ENCODE measurements at places on chromosomes 6 and 20.

GRCh38 chr6:117976030-117976651 lies 69.1 kb downstream of the SLC35F1 start:
- DNase-seq = peak; percentile 70

- DNase-seq = no peak
These were observed 6.7 kb downstream of the TSHZ2 start for GRCh38 chr20:52978851-52979250.

- no peak for DNase-seq
These were observed 274.1 kb upstream of the CITED2 start for GRCh38 chr6:139648430-139649000.

DNA sequence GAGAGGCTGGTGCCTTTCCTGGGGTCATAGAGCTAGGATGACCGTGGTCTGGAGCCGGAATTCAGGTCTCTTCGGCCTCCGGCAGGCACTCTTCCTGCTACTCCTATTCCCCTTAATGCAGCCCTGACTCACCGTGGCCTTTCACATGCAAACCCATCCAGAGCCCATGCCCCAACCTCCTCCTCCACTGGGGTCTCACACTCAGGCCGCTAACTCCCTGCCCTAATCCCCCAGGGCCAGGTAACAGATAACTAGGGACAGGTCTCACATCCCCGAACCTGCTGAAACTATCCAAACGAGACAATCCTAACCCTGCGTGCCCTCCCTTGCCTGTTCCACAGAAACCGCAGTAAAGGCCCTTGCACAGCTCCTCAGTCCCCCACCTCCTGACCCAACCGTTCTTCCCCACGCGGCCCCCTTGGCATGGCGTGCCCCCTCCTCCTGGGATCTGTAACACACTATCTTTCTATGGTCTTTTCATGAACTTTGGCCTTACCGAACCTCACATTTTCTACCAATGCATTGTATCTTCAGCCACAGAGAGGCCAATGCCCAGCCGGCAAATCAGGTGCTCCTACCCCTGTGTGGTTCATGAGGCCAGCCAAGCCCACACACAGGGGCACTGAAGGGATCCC lies 245.4 kb upstream of the EXOC2 start:
- no peak for DNase-seq

DNA sequence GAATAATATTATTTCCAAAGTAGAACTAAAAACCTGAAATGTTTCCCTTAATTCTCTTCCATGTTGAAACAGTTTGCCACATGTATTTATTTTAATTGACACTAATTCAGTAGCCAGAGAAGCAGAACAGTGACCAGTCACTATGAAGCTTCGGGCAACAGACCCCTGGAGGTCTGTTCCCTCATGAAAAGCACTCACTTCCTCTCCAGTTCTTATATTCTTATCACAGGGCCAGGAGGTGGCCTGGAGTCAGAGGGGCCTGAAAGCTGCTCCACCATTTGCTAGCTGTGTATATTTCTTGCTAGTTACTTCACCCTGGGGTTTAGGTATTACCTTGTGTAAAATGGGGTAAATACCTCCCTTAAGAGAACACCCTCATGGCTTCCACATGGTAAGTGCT lies 49.1 kb downstream of the MAP7 start:
- no peak for DNase-seq

DNA sequence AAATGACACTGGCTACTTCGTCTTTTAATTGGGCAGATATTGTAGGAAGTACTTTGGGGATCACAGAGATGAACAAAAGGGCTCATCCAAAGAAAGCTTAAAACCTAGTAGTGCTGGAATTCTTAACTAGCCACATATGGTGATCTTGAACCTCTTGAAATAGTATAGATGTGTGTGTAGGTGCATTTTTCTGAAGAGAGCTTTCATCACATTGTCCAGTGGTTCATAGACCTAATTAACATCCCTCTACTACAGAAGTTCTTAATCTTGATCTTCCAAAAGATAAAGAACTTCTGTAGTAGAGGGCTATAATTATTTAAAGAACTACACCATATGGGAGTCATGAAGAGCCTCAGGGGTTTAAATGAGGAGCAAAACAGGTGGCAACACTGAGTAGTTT lies 2.3 kb upstream of the PRIM2 start:
- DNase-seq = no peak

DNA sequence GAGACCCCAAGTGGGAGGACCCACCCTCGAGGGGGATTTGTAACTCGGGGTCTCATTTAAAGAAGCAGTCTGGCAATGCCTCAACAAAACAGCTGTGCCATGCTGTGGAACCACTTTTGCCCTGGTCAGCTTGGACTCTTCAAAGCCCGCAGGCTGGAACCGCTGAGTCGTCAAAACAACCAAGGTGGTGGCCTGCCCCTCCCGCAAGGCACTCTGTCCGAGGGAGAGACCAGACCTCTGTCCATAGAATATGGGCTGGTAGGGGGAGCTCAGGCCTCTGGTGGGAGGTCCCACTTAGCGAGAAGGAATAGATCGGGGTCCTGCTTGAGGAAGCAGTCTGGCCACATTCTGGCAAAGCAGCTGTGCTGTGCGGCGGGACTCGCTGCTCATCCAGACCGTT lies 208.1 kb downstream of the BCKDHB start:
- no peak for DNase-seq

DNA sequence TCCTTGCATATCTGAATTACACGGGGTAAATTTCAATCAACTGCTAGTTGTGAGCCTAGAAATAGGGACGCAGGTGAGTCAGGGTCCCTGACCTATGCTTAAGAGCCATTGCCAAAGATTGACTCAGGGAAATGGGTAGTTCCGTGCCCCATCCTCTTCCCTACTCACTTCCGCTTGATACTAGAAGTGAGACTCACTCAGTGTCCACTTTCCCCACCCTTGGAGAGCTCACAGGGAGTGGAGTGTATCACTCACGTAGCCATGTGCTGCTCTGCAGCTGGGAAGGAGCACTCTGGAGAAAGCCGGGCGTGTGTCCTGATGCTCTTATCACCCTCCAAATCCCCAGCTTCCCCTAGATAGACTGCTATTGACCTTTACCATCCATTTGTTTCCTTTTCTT lies 543 bp upstream of the MUC22 start:
- DNase-seq = no peak

DNA sequence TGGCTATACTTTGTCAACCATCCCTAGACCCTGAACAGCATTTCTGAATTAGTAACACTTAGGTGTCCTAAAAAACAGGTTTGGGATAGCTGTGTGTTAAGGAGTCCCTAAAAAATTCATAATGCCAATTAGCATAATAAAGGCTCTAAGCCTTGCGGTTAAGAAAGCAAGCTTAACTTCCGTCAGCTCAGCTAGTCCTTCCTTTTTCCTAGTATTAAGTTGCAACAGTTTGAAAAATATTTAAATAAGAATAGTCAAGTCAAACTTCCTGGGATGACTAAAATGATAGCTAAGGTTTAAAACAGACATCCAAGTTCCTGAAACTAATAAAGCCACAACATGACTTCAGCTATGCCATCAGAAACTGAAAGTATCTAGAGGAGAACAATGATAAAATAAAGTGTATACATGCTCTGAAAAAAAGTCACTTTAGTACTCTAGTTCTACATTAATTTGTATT lies 3.5 kb downstream of the AKIRIN2 start:
- DNase-seq = no peak

- DNase-seq = no peak
These were observed 384.4 kb upstream of the JARID2 start for GRCh38 chr6:14861491-14861943.

GRCh38 chr6:28082939-28083338 lies 2.6 kb downstream of the ZNF165 start:
- DNase-seq = no peak

- no peak for DNase-seq
These were observed 202.5 kb downstream of the DHX35 start for GRCh38 chr20:39164642-39165041.

DNA sequence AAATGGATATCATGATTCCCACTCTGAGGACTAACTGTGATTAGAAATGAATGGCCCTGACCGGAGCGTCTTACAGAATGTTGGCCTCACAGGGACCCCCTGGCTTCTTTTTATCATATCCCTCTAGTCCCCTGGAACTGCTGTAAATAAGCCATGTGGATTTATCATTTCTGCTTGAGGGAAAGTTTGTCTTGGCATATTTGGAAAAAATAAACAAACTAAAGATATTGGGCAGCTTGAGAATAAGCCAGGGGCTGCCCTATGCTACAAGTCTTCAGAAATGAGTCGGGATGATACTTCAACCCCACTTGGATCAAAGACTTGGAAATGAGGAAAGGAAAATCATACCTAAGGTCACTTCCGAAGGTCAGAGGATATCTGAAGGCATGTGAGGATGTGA lies 179.1 kb downstream of the THBS2 start:
- DNase-seq = no peak

DNA sequence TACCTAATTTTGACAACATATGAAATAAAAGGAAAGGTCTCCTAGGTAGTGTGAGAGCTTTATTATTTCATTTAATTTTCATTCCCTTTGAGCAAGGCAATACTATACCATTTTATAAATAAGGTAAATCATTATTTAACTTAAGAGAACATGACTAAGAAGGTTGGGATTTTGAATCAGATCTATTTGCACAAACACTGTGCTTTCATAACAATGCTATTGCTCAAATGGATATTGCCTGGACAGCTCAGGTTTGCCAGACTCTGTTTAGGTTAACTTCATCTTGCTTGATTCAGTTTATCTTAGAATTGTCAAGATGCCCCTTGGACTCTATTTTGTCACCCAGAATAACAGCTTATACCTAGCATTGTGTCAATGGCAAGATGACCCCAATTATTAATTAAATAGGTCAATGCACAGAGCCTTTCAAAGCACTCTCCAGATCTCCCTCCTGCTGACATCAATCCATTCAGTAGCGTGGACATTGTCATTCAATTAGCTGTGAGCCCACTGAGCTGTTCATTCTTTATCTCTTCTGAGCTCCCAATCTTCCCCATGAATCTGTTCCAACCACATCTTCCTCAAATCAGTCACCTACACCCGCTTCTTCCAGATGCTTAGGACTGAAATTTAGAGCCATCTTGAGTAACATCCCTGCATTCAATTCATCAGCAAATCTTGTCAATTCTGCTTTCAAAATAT lies 42.1 kb upstream of the TMEM30A start:
- no peak for DNase-seq

- DNase-seq = peak; percentile 2
These were observed 30.6 kb downstream of the RBM24 start for GRCh38 chr6:17311595-17312311.

GRCh38 chr20:33843854-33844253 lies 32.7 kb downstream of the CHMP4B start:
- no peak for DNase-seq

DNA sequence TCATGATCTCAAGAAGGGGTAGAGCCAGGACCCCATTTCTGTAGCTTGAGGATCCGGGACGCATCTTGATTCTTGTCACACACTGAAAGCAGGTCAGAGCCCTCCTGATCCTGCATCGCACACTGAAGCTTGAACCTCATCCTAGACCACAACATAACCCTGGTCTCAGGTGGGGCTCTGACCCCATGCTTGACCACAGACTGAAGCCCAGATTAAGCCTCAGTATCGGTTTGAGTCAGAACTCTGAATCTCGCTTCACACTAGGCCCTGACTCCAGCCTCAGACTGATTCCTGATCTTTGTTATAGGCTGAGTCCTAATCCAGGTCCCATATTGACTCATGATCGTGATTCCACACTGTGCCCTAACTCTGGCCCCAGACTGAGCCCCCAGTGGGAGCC lies 8.5 kb upstream of the RSPO4 start:
- no peak for DNase-seq

Measured in NCI-H345 (cell line).